ENCODE measurements at places on chromosomes 11 and 22.

GRCh38 chr11:540583-541432 lies 3.5 kb downstream of the LRRC56 start:
- no peak for DNase-seq

DNA sequence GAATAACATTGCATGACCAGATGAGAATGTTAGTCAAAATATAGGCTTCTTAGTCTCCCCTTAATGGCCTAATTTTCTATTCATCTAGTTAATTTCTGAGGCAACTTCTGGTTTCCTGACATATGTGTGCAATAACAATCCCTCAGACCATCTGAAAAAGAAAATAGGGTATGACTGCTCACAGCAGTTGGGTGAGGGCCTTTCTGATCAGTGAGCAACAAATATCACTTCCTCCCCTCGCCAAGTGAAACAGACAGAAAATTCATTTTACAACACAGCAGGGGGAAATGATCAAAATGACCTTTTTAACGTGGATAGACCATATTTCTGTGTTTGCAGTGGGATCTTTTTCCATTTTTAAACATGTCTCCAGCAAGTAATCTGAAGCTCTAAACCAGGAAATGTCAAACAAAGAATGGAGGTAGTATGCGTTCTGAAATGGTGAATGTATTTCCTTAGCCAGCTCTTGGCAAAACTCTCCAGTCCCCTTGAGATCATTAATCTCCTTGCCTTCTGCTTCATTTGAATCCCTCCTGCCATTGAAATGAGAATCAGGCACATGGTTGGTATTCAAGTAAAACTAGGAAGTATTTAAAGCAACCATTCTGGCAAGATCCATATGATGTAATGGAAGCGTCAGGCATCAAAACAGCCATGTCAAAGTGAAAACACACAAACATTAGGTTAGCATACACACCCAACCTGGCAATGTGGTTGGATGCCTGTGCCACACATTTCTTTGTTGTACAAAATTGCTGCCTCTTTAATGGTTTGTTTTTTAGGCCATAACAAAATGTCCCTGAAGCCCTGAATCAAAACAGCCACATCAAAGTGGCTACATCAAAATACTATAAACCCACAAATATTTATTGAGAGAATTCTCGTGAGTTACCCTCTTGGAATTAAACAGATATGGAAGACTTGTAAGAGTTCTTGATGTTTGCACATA lies 100.1 kb downstream of the SLC1A2 start:
- no peak for DNase-seq

GRCh38 chr11:128036006-128036405 lies 551.4 kb downstream of the ETS1 start:
- no peak for DNase-seq

GRCh38 chr11:125939081-125939521 lies 6.7 kb upstream of the VSIG10L2 start:
- no peak for DNase-seq

GRCh38 chr11:107696140-107696539 lies 15.7 kb downstream of the SLN start:
- no peak for DNase-seq

DNA sequence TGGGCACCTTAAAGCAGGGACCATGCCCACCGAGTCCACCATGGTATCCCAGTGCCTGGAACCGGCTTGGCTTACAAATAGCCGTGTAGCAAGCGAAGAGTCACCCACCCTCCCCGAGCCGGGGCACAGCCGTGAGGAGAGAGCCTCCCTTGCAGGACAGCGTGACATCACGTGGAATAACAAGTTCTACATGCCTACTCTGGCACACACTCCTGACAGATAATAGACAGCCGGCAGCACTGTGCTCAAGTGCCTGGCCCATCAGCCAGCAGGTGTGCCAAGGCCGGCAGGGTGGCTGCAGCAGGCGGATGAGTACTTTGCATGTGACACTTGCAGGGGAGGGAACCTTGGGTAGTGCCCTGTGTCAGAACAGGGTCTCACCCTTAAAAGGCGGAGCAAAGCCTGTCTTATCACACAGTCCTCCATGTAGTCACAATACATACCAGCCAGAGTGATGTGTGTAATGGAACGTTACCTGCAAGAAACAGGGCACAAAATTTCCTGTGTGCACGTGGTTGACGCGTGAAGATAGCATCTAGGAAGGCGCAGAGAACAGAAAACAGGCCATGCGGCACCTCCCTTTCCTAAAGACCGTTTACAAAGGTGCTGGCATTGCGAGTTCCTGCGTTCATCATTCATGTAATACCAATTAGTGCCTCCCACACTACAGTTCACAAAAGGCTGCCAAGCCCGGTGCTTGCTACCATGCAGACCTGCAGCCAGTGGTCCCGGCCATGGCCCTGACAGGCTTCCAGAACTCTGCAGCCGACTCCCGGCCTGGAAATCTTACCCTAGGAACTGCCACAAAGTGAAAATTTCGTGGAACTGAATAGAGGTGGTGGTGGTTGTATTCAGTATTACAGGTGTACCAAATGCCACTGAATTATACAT lies 16.4 kb downstream of the TOM1 start:
- DNase-seq: no peak

Data from stimulated activated CD8-positive, alpha-beta memory T cell treated with anti-CD3 and anti-CD28 coated beads, Interleukin-12 subunit alpha, Interleukin-12 subunit beta, amount 100 ng/mL, for 4 hours (primary cell).